NCI-H187 (cell line): ENCODE measurements at places on chromosomes 7 and 10.

DNA sequence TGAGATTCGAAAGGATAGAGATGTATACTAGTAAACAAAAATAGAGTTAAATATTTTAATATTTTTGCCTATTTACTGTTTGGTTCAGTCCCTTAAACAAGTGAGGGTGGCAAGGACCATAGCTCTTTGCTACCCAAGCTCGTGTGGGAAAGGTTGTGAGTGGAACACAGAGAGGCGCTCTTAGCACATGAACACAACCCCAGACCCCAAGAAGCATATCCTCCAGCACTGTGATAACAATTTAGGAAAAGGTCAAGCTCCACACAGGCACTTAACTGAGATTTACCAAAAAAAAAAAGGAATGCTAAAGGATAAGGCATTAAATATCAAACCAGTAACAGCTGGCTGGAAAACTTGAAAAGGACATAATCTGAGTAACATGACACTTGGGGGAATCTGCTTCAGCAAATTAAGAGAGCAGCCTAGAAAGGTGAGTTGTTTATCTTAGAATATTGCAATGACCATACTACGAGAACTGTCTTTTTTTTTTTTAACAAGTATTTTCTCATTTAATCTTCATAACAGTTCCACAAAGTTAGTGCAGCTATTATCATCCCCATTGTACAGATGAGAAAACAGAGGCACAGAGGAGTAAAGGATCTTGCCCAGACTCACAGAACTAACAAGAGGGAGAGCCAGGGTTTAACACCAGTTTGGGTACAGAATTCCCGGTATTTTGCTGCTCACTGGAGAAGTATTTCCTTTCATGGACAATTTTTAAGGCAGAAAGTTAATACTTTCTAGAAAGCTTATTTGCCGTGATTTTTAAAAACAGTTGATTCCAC is 303.5 kb upstream of the AOAH start:
- DNase-seq, result no peak

DNA sequence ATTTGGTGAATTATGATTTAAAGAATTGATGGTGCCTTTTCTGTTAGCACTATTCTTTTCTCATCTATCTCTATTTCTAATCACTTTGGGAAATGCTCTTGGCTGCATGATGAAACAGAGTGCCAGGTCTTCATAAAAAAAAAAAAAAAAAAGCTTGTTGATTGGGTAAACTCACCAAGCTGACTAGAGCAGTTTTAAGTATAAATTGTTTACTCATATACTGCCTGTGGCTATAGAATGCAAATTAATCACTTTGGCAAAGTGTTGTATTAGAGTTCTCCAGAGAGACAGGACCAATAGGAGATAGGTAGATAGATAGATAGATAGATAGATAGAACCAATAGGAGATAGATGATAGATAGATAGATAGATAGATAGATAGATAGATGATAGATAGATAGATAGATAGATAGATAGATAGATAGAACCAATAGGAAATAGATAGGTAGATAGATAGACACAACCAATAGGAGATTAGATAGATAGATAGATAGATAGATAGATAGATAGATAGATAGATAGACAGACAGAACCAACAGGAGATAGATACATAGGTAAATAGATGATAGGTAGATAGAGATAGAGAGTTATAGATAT is 20.1 kb upstream of the TBXAS1 start:
- DNase-seq, result no peak

DNA sequence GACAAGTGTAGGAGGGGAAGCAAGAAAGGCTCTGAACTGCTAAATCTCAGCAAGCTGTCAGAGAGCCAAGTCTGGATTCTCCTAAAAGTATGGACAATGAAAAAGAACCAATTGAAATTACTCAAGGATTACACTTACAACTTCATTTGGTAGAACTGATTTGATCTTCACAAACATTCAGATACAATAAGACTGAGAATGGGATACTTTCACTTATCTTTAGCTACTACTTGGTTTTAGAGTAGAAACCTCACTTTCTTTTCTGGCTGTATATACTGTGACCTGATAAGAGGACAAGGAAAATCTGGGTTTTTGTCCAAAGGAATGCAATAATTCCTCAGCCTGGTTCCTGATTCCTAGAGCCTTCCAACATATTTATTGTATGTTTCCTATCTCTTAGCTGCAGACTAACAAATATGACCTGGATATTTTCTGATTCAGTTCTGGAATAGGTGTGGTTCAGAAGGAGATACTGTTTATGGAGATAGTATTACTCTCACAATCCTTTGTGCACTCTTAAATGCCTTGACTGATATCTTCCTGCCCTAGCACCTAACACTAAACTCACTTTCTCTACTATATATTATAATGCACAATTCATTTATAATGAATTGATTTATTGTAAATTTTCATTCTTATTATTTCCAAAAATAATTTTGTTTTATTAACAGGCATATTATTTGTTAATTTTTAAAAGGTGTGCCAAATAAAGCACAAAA is 7.3 kb downstream of the SEMA3A start:
- no peak for DNase-seq

DNA sequence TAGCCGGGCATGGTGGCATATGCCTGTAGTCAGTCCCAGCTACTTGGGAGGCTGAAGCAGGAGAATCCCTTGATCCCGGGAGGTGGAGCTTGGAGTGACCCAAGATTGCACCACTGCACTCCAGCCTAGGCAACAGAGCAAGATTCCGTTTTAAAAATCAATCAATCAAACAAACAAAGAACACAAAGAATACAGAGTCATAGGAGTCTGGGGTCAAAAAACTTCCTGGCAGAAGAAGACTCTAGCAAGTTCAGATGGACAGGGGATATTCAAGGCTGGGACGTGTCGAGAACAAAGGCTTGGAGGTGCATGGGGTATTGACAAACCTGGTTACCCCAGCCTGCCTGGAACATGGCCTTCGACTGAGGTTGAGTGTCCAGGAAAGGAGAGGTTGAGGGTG is 228.8 kb upstream of the AGK start:
- no peak for DNase-seq

DNA sequence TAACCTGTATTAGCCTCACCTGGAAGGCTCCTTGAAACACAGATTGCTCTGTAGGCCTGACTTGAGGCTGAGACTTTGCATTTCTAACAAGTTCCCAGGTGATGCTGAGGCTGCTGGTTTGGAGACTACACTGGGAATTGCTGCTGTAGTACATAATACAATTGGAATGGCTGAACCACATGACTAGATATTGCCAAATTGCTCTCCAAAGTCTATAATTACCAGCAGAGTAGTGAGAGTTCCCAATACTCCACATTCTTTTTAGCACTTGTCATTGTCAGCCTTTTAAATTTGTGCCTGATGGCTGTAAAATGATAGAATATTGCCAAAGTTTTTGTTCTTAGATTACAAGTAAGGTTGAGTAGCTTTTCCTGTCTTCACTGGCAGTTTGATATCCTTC is 39.9 kb downstream of the PLEKHA8 start:
- DNase-seq, result no peak

- no peak for DNase-seq
Measured at GRCh38 chr10:70367195-70367796, 15.1 kb downstream of the LRRC20 start.

GRCh38 chr10:71719464-71720201 is at the start of gene C10orf105:
Gene C10orf105 (minus strand): TSS chr10:71719778. CDS start chr10:71716337, 3,441 bp downstream.
- no peak for DNase-seq

- no peak for DNase-seq
Measured at GRCh38 chr7:39451901-39452300, 114.3 kb upstream of the YAE1 start.

- no peak for DNase-seq
Measured at GRCh38 chr10:78899996-78900714, 168.6 kb upstream of the ZMIZ1 start.

- no peak for DNase-seq
Measured at GRCh38 chr7:51080216-51080615, 236.4 kb downstream of the COBL start.

DNA sequence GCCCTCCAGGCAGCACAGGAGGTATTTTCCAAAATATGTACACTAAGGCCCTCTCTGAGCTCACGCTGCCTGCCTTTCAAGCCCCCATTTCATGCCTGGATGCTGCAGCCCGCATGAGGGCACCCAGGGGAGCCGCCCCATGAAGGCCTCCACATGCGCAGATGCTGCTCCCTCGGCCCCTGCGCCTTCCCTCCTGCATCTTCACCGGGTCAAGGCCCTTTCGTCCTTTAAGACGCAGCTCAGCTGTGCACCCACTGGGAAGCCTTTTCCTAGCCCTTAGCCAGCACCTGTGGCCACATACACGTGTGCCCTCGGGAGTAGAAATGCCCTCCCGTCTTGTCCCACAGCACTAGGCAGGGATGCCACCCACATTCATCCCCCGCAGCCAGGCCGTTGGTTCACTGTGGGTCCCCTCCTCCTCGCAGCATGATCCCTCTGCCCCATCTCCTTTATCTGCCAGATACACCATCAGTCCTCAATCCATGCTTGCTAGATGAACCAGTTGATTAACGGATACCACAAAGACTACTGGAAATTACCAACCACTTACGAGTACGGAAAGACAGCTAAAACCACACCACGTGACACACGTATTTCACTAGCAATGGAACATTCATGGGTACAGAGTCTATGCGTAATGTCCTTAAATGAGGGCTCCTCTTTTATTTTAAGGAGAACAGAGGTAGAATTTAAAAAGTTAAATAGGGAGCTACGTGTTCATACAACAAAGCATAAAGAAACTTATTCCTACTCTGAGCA is 278.0 kb downstream of the TNS3 start:
- DNase-seq, result no peak

GRCh38 chr10:21511946-21512572 is 13.4 kb downstream of the SKIDA1 start:
- no peak for DNase-seq

- no peak for DNase-seq
Measured at GRCh38 chr7:36765605-36766004, 41.3 kb upstream of the AOAH start.

DNA sequence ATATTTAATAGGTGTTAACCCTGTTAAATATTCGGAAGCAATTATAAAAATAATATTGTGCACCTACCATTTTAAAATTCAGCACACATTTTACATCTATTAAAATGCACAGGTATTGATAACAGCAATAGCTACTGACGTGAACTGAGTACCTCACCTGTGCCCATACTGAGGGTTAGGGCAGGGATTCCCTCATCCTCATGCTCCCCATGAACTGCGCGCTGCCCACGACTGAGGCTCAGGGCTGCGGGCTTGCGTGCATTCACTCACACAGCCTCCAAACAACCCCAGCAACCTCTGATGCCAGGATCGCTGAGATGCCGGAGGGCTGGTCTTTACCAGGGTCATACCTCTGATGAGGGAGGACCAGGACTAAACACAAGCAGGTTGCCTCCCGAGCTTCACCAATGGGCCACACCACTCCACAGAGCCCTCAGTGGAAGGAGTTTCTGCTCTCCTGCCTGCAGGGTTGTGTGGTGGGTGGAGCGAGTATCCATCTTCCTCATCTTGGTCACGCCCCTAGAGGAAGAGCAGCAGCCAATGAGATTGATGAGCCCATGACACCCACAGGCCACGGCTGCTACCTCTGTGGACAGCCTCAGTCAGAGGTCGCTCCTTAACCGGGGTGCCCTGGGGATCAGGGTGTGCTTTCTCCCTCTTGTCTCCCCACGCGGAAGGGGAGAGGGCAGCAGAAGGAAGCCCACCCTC is 478.3 kb downstream of the TNS3 start:
- DNase-seq, result no peak

GRCh38 chr7:26662646-26663045 is 201.7 kb downstream of the SKAP2 start:
- no peak for DNase-seq

DNA sequence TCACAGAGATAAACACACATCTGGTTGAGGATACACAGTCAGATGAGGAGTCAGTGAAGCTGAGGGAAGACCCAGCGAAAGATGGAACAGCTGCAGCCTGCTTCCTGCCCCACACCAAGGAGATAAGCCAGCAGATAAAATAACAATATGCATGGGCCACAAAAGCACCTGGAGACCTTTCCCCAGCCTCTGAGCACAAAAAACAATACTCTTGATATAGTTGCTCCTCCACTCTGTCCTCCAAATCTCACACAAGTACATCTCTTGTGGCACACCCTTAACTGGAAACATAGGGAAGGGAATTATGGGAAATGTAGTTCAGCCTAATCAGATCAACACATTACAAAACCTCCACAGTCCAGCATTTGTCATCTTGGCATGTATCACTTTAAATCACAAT is 9.7 kb upstream of the FHIP2A start:
- DNase-seq, result no peak

GRCh38 chr7:151251328-151251688 is 2.8 kb upstream of the SMARCD3 start:
- DNase-seq, result no peak

- no peak for DNase-seq
Measured at GRCh38 chr10:131641231-131641630, 259.6 kb upstream of the PPP2R2D start.

GRCh38 chr7:98569691-98570337 is 47.3 kb upstream of the NPTX2 start:
- DNase-seq, result no peak

DNA sequence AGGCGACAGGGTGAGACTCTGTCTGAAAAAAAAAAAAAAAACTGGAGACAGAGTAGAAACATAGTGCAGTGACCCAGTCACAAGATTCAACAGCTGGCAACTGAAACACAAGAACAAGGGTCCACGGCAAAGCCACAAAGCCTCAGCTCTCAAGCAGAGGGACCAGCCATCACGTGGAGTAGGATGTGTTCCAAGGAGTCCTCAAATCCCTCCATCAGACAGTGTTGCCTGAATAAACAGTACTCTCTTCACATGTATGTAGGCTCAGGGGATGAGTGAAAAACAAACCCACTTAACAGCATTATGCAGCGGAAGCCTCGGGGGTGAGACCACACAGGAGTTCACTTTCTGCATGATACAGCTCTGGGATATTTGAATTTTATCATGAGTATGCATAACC is 62.0 kb downstream of the SLIT1 start:
- DNase-seq, result peak; percentile 49

DNA sequence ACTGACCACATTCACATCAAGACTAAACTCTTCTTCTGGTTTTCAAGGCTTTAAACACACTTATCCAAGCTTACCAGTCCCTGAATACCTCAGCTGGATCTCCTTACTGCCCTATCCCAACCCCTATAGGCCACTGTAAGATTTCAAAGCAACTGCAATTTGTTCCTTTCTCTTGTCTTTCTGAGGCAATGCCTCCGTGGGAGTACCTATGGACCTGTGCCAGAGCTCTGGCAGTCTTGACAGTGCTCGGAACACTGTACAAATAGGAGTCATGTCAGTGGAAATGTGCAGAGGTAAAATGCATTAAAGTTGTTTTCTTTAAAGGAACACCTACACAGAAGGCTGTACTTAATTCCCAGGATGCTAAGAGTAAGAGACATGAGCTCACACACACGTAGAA is 124.7 kb downstream of the CNOT4 start:
- DNase-seq, result no peak

DNA sequence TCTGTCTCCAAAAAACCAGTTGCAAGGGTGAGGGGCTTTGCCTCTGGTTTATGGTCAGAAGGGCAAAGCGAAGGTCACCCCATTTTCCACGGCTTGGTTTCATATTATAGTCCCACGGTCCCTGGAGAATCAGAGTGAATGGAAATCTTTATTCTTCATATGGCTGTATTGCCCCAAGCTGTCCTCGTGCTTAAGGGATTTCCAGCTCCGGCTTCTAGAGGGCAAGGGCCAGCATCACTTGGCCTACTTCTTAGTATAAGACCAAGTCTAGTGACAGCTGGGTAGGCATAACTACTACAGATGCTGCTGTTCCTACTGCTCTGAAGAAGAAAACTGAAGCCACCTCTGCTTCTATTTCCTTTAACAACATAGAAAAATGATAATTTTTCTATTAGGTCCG is 63.2 kb downstream of the PARP12 start:
- DNase-seq, result no peak
